ENCODE measurements at places on chromosomes 3 and 15.

- DNase-seq: no peak
Observed at GRCh38 chr3:36514171-36514570, 133.9 kb downstream of the STAC start.

- peak; percentile 8 for DNase-seq
Observed at GRCh38 chr3:141000027-141000663, 51.0 kb upstream of the SPSB4 start.

DNA sequence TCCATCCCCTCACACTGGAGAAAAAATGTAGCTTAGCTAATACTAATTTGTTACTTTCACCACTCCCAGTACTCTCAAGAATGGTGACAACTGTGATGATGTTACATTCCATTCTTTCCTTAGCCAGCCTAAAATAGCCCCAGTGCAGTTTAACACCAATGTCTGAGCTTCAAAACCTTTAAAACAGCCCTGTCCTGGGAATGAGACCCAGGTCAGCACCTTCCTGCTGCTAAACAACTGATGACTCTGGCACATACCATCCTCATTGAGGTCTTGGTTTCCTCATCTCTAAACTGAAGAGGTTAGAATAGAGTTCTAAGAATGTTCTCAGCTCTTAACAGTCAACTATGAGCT, 3.8 kb downstream of the SCAMP2 start:
- DNase-seq: no peak

DNA sequence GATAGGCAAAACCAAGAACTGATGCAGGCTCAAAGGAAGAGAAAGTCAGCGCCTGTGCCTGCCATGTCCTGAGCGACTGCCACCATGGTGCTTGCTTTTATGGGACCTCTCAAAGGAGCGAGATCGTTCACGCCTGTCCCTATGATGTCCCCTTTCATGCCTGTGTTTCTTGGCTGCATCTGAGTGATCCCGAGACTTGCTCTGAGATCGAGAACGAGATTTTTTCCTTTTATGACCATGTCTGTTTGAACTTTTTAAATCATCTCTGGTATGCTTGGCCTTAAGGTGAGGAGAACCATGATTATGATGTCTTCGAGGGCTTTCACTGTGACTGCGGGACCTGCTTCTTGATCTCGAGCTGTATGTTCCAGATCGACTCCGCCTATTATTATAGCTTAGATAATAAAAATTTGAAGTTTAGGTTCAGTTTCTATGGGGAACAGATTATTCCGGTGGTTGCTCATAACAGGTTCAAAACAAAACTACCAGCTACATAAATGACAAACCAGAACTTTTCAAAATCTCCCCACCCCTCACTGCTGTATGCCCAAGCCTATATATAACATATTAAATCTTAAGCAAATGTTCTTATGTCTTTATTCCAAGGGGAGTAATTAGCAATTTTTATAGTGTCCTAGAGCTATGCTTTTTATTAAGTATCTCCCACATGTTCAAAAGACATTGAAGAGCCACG, 11.6 kb downstream of the CCNL1 start:
- DNase-seq: no peak

- no peak for DNase-seq
Observed at GRCh38 chr3:42057561-42058211, 33.5 kb upstream of the TRAK1 start.

All from stimulated activated CD4-positive, alpha-beta T cell treated with anti-CD3 and anti-CD28 coated beads, Interleukin-15, amount 100 ng/mL, for 1 hour (primary cell).